ENCODE measurements at places on chromosomes 2 and 18. TPM values are rescaled to one million over a fixed set of nuclear protein-coding genes. Genes with fewer than 3 reads are reported as not detected.

The SERPINB11 gene
- not detected for total RNA-seq

The LTBP1 gene
- 23.8 TPM for total RNA-seq

The FNDC4 gene
- total RNA-seq, result 14.7 TPM

The KDM3A gene
- total RNA-seq, result 25.3 TPM

The ERMN gene
- total RNA-seq, result not detected

- peak; percentile 48 for DNase-seq
- peak overlapping the region; percentile 77 for H3K4me3 ChIP-seq
- H3K27ac ChIP-seq, result no peak overlapping the region
- H3K4me1 ChIP-seq, result no peaks in the 10 kb centered on the region
- H3K27me3 ChIP-seq, result peaks cover 2% of the 10 kb centered on the region
Observed at GRCh38 chr2:153872311-153873051, 759 bp downstream of the GALNT13 start.

- H3K4me3 ChIP-seq, result no peak overlapping the region
- H3K27ac ChIP-seq, result no peak overlapping the region
- no peaks in the 10 kb centered on the region for H3K36me3 ChIP-seq
- DNase-seq, result no peak
- H3K4me1 ChIP-seq, result no peaks in the 10 kb centered on the region
Observed at GRCh38 chr2:236915186-236915585, 170.5 kb upstream of the COPS8 start.

DNA sequence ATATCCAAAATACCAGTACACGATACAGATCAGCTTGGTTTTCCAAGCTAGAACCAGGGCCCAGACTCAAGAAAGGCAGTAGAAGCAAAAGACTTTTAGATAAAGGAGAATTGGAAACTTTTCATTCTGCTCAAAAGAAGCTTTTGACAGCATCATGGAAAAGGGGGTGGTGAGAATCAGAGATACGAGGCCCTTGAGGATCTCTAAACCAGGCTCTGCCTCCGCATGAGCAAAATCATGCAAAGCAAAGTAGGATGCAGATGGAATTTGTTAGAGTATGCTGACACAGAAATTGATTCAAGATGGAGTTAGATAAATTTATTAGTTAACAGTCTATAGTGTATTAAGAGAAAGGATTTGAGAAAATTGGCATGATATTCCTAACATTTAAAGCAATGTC lies 39.8 kb downstream of the FAM98A start:
- H3K27me3 ChIP-seq, result no peaks in the 10 kb centered on the region
- no peaks in the 10 kb centered on the region for H3K4me1 ChIP-seq
- no peak for DNase-seq
- H3K4me3 ChIP-seq, result no peak overlapping the region

- peaks cover 7% of the 10 kb centered on the region for H3K4me1 ChIP-seq
- DNase-seq, result no peak
- H3K36me3 ChIP-seq, result peaks cover 6% of the 10 kb centered on the region
- no peak overlapping the region for H3K4me3 ChIP-seq
Observed at GRCh38 chr2:174344716-174345461, 10.1 kb downstream of the SP9 start.

Measured in H1 (cell line).